ENCODE measurements at places on chromosomes 1 and 21. TPM values are rescaled to one million over a fixed set of nuclear protein-coding genes. Genes with fewer than 3 reads are reported as not detected.
A peak's percentile ranks its signal among the peaks of the same experiment; 100 is the strongest.

Gene TMPRSS15
- total RNA-seq: not detected

DNA sequence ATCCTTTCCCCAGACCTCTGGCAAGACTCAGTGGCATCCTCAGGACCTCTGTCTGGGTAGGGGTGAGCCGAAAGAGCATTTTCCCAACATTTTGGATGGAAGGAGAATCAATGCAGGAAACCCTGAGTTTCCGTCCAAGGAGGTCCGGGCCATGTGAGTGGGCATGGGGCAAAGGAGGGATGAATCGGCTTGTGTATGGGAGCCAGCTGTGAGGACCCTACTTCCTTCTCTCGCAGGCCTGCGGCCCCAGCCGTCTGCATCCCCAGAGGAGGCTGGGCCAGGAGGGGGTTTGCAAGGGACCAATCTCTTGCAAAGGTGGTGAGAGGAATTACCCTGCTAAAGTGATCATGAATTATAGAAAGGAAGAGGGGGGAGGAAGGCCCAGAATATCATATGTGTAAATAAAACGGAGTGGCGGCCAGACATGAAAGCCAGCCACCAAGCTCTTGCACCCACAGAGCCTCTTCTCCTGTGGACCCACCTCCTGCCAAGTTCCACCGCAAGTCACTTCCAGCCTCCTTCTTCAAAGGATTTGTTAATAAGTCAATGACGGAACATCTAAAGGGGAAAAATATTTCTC is 48.2 kb upstream of the POU3F1 start:
- no peak for DNase-seq

Gene RAP1A
- 33.2 TPM for total RNA-seq

DNA sequence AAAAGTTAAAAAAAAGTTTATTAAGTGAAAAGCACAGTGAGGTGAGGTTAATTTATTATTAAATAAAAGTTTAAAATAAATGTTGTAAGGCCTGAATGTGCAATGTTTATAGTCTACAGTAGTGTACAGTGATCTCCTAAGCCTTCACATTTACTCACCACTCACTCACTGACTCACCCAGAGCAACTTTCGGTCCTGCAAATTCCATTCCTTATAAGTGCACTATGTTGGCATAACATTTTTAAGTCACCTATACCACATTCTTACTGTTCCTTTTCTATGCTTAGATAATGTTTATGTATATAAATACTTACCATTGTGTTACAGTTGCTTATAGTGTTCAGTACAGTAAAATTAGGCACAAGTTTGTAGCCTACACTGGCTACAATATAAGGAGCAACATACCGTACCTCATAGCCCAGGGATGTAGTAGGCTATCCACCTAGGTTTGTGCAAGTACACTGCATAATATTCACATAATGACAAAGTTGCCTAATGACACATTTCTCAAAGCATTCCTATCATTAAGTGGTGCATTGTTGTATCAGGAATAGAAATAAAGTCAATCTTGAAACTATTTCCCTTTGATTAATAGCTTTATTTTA is 426.5 kb upstream of the BRINP3 start:
- DNase-seq: no peak

Gene MEAF6
- 70.8 TPM for total RNA-seq

DNA sequence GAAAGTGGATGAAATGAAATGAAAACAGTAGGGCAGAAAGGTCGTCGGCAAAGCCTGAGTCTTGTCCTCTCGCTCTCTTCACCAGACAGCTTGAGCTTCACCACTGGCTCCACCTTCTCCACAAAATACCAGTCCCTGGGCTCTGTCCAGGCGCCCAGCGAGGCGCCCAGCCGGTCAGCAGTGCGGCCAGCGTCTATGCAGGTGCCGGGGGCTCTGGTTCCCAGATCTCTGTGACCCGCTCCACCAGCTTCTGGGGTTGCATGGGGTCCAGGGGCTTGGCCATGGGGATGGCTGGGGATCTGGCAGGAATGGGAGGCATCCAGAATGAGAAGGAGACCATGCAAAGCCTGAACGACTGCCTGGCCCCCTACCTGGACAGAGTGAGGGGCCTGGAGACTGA is 600.5 kb upstream of the ZP4 start:
- no peak for DNase-seq

GRCh38 chr21:37509802-37510393 is 143.3 kb downstream of the DYRK1A start:
- DNase-seq: no peak

GRCh38 chr1:185477638-185478580 is 160.9 kb upstream of the IVNS1ABP start:
- DNase-seq: peak; percentile 10

Gene SPSB1
- total RNA-seq: 4.9 TPM

Measured in Calu3 (cell line).